ENCODE measurements at places on chromosomes 5 and 9.

- no peak for DNase-seq
Measured at GRCh38 chr5:66779528-66779927, 183.3 kb downstream of the MAST4 start.

GRCh38 chr9:108205276-108205675 lies 650.5 kb downstream of the ACTL7B start:
- no peak for DNase-seq

DNA sequence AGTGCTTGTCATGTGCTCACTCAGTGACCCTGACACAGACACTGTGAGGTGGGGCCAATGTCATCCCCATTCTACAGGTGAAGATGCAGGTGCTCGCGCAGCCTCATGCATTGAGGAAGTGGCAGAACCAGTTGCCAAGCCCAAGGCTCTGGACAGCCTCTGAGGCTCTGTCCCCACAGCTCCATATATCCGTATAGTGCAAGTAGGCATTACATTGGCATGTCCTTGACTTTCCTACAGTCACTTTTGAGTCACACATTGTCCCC lies 58.8 kb upstream of the ANGPTL2 start:
- DNase-seq = no peak

- DNase-seq = peak; percentile 39
Measured at GRCh38 chr9:35277171-35277520, 115.3 kb downstream of the UNC13B start.

DNA sequence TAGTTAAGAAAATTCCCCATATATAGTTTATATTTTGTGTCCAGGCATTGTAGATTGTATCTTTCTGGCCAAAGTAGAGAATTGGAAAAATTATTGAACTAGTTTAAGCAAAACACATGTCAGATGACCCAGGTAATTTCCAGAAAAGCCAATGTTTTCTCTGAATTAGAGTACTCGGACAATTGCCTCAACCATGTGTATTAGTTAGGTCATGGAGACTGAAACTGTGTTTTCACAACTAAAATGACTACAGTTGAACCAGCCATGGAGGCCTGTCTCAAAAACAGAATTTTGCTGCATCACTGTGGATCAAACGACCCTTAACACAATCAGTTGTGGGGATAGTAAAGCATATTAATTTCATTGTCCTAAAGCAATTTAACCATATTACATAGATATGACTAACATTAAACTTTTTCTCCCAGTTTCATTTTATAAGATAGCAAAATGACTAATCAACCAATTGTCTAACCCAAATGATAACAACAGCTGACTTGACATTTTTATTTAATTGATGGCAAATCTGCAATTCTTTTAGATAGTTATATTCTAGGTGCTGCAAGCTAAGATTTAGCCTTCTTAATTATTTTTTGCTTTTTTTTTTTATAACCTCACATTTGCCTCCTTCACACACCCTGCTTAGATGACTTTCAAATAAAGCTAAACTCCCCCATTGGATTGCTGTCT lies 39.2 kb upstream of the SPDL1 start:
- no peak for DNase-seq

GRCh38 chr5:120017513-120017912 lies 388.2 kb downstream of the FAM170A start:
- no peak for DNase-seq

GRCh38 chr5:134614450-134615085 lies 18.1 kb downstream of the SAR1B start:
- DNase-seq = peak; percentile 10

DNA sequence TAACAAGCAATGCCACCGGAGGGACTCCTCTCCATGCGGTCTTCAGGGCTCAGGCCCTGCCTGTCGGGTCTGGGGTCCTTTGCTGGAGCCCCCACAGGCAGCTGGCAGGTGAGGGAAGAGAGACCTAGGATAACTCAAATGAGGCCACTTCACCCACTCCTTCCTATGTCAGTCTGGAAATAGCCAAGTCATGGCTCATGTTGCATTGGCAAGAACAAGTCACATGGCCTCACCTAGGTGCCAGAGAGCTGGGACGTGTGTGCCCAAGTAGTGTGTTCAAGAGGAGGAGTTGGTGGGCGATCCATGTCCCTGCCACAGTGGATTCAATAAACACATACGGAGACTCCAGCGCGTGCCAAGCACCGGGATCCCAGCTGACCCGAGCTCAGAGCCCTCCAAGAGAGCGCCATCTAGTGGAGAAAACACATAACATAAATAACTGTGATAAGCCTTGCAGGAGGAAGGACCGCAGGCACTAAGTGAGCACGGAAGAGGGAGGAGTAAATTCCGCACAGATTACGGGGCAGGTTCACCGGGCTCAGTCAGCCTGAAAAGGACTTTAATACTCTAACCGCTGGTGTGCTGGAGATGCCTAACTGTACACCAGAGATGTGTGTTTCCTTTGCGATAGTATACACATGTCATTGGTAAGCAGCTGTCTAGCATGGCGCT lies 580.8 kb downstream of the CCDC171 start:
- DNase-seq = peak; percentile 73

DNA sequence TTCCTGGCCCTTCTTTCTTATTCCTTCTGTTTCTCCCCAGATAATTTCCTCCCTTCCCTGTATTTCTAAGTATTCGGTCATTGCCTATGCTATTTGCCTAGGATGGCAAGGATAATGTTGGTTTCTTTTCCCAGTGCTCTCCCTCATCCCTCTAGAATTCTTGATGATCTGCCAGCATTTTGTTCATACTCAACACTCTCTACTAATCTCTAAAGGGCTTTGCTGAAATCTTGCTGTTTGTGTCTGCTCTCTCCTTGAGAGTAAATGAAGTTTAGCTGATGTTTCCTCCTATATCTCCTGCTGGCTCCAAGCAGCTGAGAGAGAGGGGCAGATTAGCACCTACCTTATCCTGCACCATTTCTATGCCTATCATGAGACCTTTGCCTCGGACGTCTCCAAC lies 38.1 kb downstream of the AGXT2 start:
- peak; percentile 28 for DNase-seq

DNA sequence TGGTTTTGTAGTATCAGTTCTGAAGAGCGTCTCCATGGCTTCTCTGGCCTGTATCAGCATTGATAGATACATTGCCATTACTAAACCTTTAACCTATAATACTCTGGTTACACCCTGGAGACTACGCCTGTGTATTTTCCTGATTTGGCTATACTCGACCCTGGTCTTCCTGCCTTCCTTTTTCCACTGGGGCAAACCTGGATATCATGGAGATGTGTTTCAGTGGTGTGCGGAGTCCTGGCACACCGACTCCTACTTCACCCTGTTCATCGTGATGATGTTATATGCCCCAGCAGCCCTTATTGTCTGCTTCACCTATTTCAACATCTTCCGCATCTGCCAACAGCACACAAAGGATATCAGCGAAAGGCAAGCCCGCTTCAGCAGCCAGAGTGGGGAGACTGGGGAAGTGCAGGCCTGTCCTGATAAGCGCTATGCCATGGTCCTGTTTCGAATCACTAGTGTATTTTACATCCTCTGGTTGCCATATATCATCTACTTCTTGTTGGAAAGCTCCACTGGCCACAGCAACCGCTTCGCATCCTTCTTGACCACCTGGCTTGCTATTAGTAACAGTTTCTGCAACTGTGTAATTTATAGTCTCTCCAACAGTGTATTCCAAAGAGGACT lies 1.5 kb downstream of the GPR21 start:
- DNase-seq = no peak

GRCh38 chr5:108436696-108437095 lies 54.8 kb upstream of the FBXL17 start:
- no peak for DNase-seq
